NCI-H1436 treated with DMSO at 0.1 percent for 48 hours (cell line): ENCODE measurements at places on chromosomes 6 and 20.

DNA sequence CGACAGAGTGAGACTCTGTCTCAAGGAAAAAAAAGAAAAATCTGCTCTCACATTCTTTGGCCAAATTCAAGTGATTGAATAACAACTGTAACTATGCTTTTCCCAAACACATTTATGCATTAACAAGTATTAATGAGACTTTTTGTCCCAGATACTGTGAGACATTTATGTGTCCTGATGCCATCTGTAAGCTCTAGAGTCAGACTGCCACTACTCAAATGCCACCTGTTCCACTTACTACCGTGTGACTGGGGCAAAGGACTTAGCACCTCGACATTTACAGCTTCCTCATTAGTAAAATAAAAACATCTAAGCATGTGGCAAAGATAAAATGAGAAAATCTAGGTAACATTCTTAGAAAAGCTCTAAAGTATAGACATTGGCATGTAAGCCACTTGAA is 178.1 kb upstream of the MARCKS start:
- DNase-seq: no peak

GRCh38 chr6:3286641-3287171 is 28.0 kb downstream of the PSMG4 start:
- no peak for DNase-seq

DNA sequence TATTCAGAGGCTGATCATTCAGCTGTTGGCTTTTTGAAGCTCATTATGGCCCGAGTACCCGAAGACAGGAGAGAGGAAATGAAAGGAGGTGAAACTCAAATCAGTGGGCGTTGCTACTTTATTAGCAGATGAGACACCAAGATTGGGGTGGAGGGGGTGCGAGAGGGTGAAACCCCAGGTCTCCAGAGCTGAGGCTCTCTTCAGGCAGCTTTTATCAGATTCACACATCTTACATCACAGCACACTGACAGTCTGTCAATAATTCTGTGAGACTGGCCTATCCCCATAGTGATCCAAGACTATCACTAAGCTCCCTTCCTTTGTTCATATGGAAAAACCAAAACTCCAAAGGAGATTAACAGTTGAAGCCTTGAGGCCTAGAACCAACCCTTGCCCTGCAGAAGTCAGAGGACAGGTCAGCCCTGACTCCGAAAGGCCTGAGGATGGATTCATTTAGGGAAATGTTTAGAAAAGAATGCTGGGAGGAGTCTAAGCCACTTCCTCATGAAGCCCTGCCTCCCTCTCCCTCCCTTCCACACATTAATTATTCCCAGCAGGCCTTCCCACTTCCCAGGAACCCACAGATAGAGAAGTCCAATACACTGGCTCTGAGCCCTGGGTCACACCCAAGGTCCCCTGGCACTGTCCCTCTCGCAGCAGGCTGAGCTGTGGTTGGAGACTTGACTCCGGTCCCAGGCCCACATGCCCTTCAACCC is 23.2 kb downstream of the TRERF1 start:
- no peak for DNase-seq

DNA sequence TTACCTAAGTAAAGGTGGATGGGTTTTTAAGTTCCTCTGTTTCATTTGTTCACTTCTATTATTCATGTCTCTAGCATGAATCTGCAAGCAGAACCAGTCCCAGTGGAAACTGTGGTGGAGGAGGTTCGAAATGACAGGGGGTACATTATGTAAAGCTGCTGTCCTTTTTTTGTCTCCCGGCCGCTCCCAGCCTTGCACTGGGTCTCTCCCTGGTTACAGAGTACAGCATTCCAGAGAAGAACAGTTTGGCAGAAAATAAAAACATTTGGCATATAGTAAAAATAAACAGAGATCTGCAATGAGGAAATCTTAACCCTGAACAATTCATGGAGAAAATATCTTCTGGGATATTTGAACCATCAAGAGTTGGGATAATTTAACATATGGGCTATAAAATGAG is 34.6 kb upstream of the TAGAP start:
- DNase-seq: no peak

GRCh38 chr6:156875062-156875461 is 97.9 kb downstream of the ARID1B start:
- no peak for DNase-seq

DNA sequence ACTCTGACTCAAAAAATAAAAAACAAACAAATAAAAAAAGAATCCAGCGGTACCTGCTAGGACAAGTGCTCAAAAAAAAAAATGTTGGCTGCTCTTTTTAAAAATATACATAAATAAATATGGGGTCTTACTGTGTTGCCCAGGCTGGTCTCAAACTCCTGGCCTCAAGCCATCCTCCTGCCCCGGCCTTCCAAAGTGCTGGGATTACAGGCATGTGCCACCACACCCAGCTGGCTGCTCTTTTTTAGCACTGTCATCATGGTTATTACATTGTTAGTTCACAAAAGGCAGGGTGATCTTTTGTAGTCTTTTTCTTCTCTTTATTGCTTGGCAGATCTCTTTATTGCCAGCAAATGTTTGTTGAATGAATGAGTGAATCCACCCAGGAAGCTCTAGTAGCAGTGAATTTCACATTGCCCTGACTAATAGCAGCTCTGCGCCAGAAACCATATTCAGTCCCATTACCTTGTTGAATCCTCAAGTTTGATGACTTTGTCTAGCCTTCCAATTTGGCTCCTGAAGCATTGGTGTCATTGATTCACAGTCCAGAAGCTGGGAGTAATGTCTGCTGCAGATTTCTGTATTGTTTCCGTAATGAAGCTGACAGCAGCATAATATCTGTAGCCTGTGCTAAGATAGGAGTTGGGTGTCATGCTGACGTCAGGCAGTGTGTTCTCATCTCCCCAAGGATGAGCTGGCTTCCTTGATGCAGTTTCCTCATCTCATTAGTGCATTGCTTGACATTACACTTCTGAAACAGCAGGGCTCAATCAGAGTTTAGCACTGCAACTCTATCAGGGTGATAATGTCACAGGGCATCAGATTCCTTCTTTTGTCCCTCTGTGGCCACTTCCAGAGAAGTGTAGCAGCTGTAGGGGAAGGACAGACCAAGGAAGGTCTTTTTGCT is 84.9 kb upstream of the TGM3 start:
- no peak for DNase-seq
